ENCODE measurements at places on chromosomes 1 and 21.

GRCh38 chr1:107132780-107133179, 8.1 kb upstream of the NTNG1 start:
- H3K27ac ChIP-seq, result no peak overlapping the region
- no peak overlapping the region for H3K4me3 ChIP-seq
- H3K36me3 ChIP-seq, result no peaks in the 10 kb centered on the region

GRCh38 chr1:84171481-84171880, 27.4 kb downstream of the PRKACB start:
- DNase-seq, result no peak
- H3K4me3 ChIP-seq, result no peak overlapping the region
- H3K36me3 ChIP-seq, result no peaks in the 10 kb centered on the region
- no peak overlapping the region for H3K27ac ChIP-seq
- no peaks in the 10 kb centered on the region for H3K4me1 ChIP-seq
- no peaks in the 10 kb centered on the region for H3K27me3 ChIP-seq

- H3K4me3 ChIP-seq, result no peak overlapping the region
- H3K36me3 ChIP-seq, result no peaks in the 10 kb centered on the region
- H3K27me3 ChIP-seq, result no peaks in the 10 kb centered on the region
- no peak overlapping the region for H3K27ac ChIP-seq
- no peaks in the 10 kb centered on the region for H3K4me1 ChIP-seq
These were observed 57.9 kb downstream of the EPRS1 start for GRCh38 chr1:219988387-219988786.

GRCh38 chr1:30368651-30369240, 354.6 kb downstream of the MATN1 start:
- no peak overlapping the region for H3K4me3 ChIP-seq
- H3K4me1 ChIP-seq, result no peaks in the 10 kb centered on the region
- no peaks in the 10 kb centered on the region for H3K36me3 ChIP-seq
- H3K27me3 ChIP-seq, result no peaks in the 10 kb centered on the region

- H3K27me3 ChIP-seq, result no peaks in the 10 kb centered on the region
- H3K4me3 ChIP-seq, result no peak overlapping the region
- no peak for DNase-seq
These were observed 40.6 kb upstream of the DIPK1A start for GRCh38 chr1:93001893-93002292.
